ENCODE measurements at places on chromosomes 6 and 20.

GRCh38 chr6:122622479-122622878, 12.3 kb downstream of the PKIB start:
- DNase-seq = no peak

GRCh38 chr20:59743767-59744485, 139.6 kb downstream of the PHACTR3 start:
- no peak for DNase-seq

DNA sequence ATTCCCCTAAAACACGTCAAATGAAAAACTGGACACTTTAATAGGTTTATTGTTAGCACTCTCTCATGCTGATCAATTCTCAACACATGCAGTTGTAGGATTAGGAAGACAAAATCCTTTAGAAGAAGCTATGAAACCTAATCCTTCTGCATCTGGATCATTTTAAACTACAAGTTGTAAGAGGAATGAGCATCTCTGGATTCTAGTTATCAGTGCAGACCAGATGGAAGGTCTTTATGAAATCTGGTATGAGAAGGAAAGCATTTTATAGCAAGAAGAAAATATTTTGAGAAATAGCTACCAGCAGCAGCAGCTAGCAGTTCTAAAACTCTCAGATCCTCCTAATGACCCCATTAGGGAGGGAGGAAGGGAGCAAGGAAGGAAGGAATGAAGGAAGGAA, 4.1 kb downstream of the HTR1E start:
- DNase-seq = no peak

DNA sequence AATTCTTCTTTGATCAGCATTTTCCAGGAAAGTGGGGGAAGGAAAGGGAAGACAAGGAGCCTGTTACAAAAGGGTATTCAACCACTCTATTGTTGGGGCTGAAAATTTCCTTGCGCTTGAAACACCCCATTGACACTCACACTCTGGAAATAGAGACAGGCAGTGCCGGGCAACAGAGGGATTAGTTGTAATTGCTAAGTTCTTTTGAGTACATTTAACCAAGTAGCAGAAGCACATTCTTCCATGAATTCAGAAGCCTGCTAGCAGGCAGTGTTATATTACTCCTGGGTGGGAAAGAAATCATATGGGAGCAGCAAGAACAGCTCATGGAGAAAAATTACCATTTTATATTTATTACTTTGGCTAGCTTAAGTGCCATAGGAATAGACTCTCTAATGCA, 745.5 kb downstream of the C6orf118 start:
- no peak for DNase-seq

GRCh38 chr6:157056275-157056674, 267.0 kb downstream of the TMEM242 start:
- DNase-seq = no peak

DNA sequence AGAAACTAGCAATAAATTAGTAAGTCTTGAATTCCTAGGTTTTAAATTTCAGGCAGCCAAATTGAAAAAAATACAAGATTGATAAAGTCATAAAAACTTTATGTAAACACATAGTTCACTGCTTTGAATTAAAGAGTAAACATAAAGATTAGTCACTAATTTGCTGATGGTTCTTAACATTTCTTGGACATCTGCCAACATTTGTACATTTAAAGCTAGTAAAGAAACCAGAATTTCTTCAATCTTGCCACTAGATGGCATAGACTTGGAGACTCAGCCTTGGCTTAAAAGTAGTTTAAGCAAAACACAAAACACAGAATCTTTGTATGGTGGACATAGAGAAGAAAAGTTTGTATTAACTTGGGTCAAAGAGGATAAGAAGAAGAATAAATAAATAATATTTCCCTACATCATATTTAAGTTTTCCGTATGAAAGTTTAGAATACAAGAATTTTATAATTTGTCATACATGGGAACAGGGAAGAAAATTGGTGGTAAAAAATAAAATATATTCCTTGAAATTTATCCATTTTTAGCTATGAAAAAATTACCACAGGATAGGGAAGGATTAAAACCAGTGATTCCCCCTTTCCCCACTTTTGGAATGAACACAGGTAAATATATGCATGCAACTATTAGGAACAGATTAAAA, 41.7 kb upstream of the FAM135A start:
- DNase-seq = no peak

DNA sequence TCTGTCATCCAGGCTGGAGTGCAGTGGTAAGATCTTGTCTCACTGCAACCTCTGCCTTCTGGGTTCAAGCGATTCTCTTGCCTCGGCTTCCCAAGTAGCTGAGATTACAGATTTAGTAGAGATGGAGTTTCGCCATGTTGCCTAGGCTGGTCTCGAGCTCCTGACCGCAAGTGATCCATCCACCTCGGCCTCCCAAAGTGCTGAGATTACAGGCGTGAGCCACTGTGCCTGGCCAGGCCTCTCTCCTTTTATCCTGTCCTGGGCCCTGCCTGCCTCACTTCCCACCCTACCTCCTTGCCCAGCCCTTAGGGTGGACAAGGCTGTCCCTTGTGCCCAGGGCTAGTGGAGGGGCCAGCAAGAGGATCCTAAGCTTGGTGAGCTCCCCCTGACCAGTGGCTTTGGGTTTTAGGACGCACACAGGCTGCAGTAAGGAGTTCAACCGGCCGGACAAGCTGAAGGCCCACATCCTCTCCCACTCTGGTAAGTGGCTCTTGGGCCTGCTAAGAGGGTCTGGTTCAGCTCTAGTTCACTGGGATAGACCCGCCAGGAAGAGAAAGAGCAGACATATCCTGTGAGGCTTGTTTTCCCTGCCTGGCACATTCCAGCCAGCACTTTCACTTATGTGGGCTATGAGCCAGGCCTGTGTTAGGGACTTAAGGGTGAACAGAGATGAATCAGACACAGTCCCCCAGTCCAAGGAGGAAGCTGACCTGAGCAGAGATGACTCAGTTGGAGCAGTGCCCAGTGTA, 21.9 kb upstream of the CHMP4B start:
- DNase-seq = no peak

- DNase-seq = no peak
These were observed 12.5 kb upstream of the BCKDHB start for GRCh38 chr6:80094017-80094416.

GRCh38 chr6:7721649-7722048, 4.2 kb upstream of the BMP6 start:
- DNase-seq = no peak

- DNase-seq = no peak
These were observed 304.9 kb upstream of the RNF24 start for GRCh38 chr20:4320291-4320690.

DNA sequence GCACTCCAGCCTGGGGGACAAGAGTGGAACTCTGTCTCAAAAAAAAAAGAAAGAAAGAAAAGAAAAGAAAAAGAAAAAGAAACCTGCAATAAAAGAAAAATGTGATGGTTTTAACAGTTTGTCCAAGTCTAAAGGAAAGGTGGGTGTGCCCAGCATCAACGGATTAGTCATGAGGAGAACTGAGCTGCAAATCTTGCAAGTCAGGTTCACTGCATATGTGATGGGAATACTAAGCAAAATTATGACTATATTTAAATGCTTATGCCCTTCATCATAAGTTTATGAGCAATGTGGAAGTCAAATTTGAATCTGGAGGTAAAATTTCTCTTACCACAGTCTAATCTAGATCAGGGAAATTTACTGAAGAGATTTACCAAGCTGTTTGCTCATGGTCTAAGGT, 13.1 kb upstream of the CDK19 start:
- DNase-seq = no peak

- DNase-seq = no peak
These were observed 578.3 kb downstream of the HACE1 start for GRCh38 chr6:104281370-104281769.

- no peak for DNase-seq
These were observed 47.7 kb upstream of the FNDC1 start for GRCh38 chr6:159121486-159121885.

DNA sequence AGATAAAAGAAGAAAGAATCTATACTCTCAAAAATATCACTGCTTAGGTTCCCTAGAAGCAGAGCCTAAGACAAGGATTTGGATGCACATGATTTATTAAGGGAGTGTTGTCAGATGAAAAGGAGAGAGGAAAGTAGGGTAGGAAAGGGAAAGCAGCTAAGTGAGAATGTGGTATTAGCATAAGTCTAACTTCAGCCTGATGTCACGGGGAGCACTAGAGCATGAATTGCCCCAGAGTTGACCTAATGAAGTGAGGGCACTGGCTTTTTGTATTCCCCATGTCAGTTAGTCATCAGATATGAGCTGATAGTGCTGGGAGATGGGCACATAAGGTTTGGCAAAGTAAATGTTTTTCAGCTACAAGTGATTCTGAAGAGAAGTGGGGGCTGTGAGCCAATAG, 129.0 kb upstream of the THEMIS start:
- no peak for DNase-seq

DNA sequence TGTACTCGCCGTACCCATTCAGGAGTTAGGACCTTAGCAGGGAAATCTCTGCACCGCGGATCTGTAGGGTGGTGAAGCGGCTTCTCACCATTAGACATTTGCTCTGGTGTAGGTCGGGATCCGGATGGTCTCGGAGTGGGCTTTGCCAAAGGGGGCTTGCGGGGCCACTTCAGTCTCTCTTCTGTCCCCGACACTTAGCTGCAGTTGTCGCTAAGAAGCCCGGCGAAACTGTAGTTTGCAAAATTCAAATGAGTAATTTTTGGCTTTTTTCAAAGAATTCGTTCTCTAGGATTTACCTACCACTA, 433 bp downstream of the QRSL1 start:
- no peak for DNase-seq

- no peak for DNase-seq
These were observed 44.7 kb downstream of the MBOAT1 start for GRCh38 chr6:20167601-20168000.

DNA sequence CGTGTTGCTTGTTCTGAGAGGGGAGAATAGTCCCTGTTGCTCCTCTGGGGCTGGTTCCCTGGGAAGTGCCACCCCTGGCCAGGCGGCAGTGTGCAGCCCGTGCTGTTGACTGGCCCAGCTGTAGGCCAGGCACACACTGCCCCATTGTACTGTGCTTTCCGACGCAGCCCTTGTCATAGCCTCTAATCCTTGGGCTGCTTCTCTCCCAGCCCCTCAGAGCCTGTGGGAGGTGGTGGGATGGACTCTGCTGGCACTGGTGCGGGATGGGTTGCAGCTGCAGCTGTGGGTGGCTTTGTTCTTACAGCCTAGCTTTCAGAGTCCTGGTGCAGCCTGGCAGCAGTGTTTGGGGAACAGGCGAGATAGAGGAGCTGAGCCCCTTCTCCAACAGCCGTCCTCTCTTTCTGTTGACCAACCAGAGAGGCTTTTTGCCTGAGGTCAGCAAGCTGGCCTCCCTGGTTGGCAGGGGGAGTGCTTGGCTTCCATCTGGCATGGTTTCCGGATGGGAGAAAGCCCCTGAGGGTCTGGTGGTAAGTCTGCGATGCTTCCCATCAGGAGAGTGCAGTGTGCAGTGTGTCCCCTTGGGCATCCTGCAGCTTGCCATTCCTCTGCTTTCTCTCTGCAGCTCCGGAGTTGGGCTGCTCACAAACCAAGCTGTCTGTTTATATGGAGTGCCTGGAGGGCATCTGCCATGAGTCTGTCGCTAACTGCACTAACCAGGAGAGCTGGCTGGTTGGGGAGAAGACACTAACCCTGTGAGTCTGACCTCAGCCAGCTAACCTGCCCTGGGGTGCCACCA, 12.1 kb downstream of the TJAP1 start:
- DNase-seq = no peak

DNA sequence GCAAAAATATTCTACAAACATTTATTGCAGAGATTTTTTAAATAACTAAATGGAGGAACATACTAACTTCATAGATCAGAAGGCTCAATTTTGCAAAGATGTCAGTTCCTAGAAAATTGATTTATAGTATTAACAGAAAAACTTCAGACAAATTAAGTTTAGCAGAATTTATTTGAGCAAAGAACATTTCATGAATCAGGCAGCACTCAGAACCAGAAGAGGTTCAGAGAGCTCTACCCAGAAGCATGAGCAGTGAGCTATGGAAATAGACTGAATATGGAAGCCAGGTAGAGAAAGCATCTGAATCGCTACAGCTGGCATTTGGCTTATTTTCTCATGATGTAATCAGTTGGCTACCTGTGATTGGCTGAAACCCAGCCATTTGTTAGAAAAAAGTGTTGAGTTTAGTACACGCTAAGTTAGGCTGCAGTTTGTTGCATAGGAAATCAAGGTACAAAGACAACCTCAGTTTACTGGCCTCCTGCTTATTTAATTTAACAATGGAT, 174.5 kb upstream of the TAB2 start:
- DNase-seq = no peak

DNA sequence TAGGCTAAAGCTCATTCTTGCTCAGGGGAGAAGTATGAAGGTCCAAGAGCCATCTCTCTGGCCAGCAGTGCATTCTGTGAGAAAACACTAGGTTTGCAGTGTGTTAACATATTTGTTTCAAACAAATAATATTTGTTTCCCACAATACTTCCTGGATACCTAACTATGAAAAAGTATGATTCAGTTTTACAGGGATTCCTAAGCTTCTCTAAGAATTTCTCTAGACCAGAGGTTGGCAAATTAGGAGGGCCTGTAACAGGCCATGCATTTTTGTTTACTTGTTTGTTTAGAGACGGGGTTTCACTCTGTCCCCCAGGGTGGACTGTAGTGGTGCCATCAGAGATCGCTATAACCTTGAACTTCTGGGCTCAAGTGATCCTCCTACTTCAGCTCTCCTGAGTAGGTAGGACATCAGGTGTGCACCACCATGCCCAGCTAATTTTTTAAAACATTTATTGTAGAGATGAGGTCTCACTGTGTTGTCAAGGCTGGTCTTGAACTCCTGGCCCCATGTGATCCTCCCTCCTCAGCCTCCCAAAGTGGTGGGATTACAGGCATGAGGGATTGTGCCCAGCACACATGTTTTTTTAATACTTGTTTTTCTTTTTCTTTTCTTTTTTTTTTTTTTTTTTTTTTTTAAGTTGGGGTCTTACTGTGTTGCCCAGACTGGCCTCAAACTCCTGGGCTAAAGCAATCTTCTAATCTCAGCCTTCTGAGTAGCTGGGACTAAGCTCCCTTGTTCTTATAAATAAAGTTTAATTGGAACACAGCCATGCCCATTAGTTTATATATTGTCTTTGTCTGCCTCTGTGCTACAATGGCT, 71.7 kb downstream of the ADGRG6 start:
- no peak for DNase-seq

- no peak for DNase-seq
These were observed 32.8 kb downstream of the PRDM1 start for GRCh38 chr6:106118835-106119431.

DNA sequence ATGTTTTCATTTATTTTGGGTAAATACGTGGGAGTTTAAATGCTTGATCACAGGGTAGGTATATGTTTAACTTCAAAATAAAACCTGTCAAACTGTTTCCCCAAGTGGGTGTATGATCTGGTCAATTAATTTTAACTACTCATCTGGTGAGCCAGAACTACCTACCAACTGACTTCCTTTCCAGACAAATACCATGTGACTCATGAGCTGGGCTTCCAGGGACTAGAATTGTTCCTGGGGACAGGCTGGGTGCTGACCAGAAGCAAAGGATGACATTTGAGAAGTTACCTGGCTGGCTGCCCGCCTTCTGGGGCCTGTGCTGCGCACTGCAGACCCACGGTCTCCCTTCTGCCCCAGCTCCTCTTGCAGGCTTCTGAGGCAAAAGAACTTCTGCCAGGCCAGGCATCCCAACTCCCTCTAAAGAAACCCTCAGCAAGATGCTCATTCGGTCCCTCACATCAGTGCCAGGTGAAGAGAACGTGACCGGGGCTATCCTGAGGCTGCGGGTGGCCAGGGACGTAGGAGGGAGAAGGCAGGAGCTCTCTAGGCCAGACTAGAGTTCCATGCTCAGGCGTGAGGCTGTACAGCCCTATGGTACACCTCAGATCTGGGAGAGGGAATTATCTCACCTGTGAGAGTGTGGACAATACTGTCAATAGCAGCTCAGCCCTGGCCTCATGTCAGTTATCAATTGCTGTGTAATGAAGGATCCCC, 103.6 kb downstream of the JPH2 start:
- DNase-seq = no peak

- DNase-seq = no peak
These were observed 75.1 kb downstream of the SLC2A10 start for GRCh38 chr20:46784436-46785127.

All from stimulated activated CD4-positive, alpha-beta T cell treated with anti-CD3 and anti-CD28 coated beads, TNF-alpha, amount 100 ng/mL, for 1 hour (primary cell).